ENCODE measurements at places on chromosomes 12 and 14.

DNA sequence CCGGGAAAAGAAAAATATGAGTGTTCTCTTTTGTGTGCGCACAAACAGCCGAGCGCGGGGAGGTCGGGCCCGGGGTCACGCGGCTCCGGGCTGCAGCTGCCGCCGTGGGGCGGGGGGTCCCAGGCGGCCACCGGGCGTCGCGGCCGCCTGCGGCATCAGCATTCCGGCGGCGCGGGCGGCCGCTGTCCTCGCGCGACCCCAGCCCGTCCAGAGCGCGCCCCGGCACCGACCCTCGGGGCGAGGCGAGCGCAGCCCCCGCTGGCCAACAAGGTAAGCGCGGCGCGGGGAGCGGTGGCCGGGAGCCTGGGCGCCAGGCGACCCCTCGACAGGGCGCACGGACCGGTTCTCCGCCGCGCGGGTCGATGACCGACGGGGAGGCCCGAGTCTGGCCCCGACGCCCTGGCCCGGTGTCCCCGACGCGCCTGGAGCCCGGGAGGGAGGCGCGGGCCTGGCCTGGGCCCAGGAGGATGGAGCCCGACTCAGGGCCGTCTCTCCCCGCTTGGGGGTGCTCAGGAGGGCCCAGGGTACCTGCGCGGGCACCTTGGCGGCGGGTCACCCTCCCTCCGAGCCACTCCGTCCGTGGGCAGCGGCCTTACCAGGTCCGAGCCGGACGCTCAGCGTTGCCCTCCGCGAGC is 103.9 kb upstream of the DIO3 start:
- DNase-seq = no peak

DNA sequence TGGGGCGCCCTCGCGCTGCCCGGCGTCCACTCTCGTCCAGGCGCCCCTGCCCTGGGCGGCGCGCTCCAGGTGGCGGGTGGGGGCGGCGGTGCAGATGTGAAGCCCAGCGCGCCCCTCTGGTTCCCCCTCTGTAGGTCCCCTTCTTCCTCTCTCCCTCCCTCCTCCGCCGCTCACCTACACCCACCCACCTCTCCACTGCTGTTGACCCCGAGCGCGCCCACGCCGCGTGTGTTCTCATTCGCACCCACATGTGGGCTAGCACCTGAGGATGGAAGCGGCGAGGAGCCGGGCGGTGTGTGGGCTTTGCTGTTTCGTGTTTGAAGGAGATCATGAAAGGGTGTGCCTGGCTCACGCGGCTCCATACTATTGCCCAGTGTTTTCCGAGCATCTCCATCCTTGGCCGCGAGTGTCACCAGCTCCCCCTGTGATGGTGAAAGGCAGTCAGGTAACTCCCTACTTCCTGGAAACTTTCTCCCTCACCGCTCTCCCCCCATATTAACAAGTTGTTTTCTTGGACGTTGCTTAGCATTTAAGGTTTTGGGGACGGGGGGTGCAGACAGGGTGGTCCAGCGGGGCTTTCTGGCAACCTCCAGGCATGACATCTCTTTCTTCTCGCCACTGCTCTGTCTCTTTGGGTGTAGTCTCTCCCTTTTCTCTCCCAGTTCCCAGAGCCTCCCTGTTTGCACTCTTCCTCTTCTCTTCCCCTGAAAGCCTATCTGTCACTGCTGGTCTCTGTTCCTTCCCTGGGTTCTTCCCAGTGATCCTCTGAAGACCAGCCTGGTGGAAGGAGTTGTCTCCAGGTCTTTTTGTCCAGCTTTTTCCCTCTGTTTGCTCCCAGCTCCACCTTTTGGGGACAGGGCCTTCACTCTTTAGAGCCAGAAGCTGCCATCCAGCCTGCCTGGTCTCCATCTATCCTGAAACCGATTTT is 1.6 kb downstream of the CACNA1C start:
- DNase-seq = no peak

DNA sequence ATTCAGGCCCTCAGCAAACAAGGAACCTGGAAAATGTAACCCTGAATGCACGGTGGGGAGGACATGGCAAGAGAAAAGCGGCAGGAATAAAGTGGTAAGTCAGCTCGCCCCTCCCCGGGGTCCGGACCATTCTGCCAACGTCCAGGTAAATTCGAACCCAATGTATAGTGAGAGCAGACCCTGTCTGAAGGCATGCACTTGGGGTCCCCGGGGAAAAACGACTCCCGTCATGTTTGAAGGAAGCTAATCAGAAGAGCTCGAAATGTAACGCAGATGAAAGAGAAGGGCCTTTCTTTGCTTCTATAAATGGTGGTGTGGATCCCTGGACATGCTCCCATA is 193 bp downstream of the ACACB start:
- no peak for DNase-seq

- DNase-seq = no peak
Observed at GRCh38 chr12:95057424-95057823, 16.0 kb downstream of the NR2C1 start.

DNA sequence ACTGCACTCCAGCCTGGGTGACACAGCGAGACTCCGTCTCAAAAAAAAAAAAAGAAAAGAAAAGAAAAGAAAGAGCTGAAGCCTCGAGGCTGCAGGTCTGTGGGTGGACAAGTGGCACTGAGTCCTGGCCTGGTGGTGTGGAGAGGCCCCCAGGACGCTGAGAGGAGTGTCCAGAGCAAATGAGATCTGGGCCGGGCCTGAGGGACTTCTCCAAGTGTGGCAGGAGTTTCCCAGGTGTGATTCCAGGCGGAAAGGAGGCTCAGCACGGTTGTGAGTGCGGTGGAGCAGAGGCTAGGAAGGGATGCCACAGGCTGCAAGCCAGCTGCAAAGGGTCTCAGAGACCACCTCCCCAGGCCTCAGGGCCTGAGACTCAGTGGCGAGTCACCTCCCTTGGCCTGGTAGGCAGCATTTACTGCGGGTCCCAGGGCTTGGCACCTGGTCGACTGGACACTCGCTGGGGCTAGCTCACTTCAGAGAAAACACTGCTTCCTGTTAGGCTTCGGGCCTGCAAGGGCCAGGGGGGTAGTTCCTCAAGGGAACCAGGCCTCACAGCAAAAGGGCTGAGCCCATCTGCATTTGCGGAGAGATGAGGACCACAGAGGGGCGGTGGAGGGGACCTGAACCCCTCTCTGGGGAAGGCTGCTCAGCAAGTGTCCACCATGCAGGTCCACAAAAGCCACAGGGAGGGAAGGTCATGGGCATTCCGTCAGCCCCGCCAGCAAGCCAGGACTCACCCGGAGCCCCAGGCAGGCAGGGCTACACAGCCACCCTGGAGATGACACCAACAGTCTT is 11.7 kb downstream of the TTC7B start:
- no peak for DNase-seq

DNA sequence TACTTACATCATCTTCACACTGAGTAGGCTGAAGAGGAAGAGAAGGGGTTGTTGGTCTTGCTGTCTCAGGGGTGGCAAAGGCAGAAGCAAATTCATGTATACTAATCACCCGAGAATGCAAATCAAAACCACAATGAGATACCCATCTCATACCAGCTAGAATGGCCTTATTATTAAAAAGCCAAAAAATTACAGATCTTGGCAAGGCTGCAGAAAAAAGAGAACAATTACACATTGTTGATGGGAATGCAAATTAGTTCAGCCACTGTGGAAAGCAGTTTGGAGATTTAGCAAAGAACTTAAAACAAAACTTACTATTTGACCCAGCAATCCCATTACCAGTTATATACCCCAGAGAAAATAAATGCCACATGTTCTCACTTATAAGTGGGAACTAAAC is 154.9 kb downstream of the SEC23A start:
- DNase-seq = no peak

DNA sequence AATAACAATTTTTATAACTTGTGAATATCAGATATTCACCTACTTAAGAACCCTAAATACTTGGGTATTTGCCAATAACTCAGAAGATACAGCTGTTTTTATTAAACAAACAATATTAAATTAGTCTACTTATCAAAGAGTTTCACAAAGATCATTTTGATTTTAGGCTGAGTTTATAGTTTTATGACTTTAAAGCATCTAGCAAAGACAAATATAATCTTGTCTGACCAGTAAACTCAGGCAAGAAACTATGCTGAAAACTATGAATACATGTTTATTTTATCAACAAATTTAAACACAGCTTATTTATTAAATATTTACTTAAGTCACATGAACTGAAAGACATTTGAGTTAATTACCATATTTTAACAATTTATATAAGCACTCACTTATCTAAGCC is 18.5 kb upstream of the SERPINA1 start:
- DNase-seq = no peak

GRCh38 chr12:108305991-108306501 is 33.1 kb downstream of the CMKLR1 start:
- DNase-seq = no peak

DNA sequence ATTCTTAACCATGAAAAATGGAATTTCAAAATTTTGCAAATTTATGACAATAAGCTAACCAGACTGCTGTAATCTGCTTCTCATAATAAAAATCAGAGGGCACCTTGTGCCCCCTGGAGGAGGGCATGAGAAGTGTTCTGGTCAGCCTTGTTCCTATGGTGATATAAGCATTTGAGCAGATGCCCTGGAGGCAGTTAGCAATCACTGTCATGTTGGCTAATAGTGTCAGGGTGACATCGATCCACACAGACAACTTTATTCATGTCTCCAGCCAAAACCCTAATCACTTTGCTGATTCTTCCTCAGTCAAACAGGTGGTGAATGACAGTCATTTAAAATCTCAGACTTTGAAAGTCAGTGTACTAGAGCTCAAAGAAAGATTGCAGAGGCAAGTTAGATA is 943.0 kb downstream of the GALC start:
- DNase-seq = no peak

DNA sequence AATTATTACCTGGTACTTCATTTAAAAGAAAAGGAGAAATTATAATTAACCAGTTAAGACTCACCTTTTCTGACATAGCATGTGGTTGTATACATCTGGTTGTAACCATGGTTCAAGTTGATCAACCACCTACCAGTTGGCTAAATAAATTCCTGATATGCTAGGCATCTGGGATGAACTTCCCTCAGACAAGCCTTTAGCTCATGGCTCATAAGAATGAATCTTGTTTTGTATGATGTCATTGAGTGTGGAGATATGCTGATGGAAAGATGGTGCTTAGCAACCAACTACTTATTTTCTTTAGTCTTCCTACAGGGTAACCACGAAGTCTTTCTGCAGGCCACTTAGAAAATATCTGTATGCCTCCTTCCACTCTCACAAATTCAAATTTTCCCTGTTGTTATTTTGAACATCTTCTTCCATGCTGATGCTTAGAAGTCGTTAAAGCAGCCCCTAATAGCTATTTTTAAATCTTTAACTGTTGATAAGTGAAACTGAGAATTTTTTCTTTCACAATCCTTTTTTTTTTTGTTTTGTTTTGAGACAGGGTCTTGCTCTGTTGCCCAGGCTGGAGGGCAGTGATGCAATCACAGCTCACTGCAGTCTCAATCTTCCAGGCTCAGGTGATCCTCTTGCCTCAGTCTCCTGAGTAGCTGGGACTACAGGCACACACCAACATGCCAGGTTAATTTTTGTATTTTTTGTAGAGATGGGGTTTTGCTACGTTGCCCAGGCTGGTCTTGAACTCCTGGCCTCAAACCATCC is 51.9 kb upstream of the PTHLH start:
- no peak for DNase-seq

DNA sequence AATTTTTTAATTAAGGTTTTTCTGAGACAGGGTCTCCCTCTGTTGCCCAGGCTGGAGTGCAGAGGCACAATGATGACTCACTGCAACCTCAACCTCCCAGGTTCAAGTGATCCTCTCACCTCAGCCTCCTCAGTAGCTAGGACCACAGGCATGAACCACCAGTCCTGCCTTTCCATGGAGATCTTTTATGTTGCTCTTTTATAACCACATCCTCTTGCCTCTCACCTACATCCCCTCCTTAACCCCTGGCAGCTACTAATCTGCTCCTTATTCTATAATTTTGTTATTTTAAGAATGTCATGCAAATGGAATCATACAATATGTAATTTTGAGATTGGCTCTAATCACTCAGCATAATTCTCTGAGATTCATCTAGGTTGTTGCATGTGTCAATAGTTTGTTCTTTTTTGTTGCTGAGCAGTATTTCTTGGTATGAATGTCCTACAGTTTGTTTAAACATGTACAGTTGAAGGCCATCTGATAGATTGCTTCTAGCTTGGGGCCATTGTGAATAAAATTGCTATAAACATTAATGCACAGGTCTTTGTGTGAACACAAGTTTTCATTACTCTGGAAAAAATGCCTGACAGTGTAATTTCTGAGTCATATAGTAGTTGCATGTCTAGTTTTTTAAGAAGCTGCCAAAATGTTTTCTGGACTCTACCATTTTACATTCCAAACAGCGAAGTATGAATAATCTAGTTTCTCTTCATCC is 249.2 kb upstream of the AMIGO2 start:
- DNase-seq = no peak

- DNase-seq = no peak
Observed at GRCh38 chr12:100797246-100797645, 2.7 kb downstream of the ANO4 start.

- DNase-seq = peak; percentile 17
Observed at GRCh38 chr14:61280092-61280525, 1.0 kb downstream of the TMEM30B start.

DNA sequence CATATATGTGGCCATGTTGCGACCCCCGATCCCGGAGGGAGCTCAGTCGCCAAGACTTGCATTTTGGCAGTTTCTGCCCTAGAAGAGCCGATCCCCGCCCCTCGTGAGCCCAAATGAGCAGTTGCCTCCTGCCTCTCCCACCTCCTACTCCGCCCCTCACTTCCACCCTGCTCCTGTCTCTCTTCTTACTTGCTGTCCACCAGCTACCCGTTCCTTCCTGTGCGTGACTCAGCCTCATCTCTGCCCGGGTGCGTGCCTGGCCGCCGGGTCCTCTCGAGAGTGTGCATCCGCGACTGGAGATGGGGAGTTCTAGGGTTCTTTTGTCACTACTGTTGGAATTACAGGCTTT is 585 bp downstream of the GPATCH2L start:
- DNase-seq = peak; percentile 17

DNA sequence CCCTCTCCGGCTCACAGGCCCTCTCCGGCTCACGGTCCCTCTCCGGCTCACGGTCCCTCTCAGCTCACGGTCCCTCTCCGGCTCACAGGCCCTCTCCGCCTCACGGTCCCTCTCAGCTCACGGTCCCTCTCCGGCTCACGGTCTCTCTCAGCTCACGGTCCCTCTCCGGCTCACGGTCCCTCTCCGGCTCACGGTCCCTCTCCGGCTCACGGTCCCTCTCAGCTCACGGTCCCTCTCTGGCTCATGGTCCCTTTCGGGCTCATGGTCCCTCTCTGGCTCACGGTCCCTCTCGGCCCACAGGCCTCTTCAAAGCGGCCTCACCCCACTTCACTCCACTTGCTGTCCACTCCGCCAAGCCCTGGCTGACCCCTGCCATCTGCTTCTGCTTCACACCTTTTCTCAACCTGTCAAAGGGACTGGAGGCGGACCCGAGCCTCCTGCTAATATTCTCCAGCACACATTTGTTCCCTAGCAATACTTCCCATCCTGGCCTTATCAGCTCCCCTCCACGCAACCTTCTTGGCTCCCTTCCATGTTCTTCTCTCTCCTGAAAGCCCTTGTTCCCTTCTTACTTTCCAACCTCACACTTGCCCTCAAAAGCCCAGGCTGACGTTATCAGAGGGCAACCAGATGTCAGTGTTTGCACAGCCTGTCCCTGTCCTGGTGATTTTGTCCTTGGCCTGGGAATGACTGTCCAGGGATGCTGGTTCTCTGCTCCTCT is 176.7 kb downstream of the CALM1 start:
- no peak for DNase-seq
